ENCODE measurements at places on chromosomes 3 and 15.

DNA sequence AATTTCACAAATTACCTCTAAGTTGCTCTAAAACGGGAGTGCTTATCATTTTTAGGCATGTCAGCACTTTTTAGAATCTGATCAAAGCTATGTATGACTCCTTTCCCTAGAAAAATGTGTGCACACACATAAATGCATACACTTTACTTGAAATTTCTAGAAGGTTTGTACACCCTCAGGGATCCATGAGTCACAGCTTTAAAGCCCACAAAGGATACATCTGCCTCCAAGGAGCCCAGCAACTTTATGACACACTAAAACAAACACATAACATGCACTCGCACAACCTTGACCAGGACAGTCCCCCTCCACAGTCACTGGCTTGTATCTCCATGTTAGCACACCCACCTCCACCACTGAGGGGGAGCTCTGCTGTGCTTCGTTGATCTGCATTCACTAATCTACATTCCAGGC is 722.0 kb upstream of the CFAP20DC start:
- DNase-seq: no peak

GRCh38 chr3:139463466-139463865 is 12.8 kb downstream of the RBP2 start:
- no peak for DNase-seq

DNA sequence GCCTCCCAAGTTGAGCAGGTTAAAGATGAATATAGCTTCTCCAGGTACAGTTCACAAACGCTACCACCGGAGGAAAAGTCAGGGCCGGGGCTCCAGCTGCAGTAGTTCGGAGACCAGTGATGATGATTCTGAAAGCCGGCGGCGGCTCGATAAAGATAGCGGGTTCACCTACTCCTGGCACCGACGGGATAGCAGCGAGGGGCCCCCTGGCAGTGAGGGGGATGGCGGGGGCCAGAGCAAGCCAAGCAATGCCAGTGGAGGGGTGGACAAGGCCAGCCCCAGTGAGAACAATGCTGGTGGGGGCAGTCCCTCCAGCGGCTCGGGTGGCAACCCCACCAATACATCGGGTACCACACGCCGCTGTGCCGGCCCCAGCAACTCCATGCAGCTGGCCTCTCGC is 61.4 kb downstream of the SNRK start:
- no peak for DNase-seq

- DNase-seq: no peak
Observed at GRCh38 chr15:51303462-51303980, 34.9 kb downstream of the CYP19A1 start.

GRCh38 chr15:80418892-80419537 is 14.8 kb downstream of the ARNT2 start:
- DNase-seq: no peak

DNA sequence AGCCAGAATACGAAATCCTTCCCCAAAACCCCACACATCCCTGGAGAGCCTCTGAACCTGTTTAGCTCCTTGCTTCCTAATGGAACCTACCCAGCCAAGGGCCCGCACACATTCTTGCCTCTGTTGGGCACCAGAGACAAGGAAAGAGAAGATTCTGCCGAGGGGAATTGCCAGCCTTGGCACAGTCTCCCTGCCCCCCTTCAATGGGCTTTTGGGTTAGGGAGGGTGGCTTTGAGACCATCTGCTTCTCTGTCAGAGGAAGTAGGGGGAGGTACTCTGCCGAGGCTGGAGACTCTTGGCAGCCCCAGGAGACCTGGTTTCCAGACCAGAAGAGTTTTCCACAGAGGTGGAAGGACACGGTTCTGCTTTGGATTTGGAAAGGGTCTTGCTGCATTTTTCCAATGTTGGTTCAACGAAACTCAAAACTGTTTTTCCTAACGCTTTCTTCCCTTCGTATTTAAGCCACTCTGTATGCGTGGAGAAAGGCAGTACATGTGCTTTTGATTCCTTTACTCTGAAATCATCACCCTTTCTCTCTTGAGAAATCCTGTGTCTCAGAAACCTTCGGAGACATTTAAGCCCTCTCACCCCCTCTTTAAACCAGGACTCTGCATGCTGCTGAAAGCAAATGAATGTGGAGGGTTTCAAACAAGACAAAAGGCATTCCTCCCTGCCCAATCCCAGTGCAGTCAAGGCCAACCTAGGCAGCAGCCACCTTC is 78.8 kb upstream of the PRR23C start:
- DNase-seq: no peak

- DNase-seq: peak; percentile 65
Observed at GRCh38 chr15:25933456-25934158, 70.5 kb upstream of the ATP10A start.

DNA sequence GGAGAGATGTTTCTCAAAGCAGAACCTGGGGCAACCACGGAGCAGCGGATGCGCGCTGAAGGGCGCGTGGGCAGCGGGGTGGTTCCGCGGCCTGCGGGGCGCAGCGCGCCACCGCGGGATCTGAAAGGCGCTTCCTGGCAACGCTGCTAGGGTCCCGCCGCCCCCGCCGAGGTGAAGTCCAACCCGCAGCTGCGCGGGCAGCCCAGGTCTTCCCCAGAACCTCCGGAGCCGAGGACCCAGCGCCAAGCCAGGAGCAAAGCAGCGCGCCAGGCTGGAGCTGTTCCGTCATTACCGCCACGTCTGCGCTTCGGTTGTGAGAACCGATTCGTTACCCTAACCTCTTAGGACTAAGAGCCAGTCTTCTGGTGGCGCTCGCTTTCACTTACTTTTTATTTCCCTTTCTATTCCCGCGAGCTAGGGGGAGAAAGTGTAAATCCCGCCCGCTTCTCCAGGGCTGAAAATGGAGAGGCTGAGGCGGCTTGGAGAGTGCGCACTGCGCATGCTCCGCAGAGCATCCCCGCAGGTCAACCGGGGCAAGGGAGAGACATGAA is 3.2 kb upstream of the GABRG3 start:
- DNase-seq: no peak
